Effector CD4-positive, alpha-beta T cell (primary cell): ENCODE measurements at places on chromosomes 7 and 10.

GRCh38 chr7:69603937-69604494 lies 5.7 kb downstream of the AUTS2 start:
- DNase-seq: no peak

GRCh38 chr7:98802088-98802780 lies 67.6 kb downstream of the TMEM130 start:
- DNase-seq: no peak

DNA sequence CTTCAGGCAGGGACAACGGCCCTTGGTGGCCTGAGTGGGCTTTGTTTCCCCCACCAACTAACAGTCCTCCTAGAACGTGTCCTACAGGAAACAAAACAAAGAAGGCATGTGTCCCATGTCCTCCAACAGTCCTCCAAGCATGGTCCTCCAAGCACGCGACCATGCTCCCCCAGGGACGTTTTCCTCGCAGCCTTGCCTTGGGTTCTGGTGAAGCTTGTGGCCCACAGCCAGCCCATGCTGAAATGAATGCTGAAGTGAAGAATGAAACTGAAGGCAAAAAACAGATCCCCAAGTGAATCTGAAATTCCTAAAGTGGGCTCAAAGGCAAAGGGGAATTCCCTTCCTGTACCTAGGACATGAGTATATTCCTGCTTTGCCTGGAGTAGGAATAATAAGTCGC lies 176.6 kb downstream of the JCAD start:
- DNase-seq: no peak

- DNase-seq: no peak
Observed at GRCh38 chr7:24705461-24705954, 51.8 kb downstream of the GSDME start.
